Amygdala (tissue), 56 donors: ENCODE measurements at places on chromosomes 1 and 21.

GRCh38 chr21:33950431-33951079 lies 35.0 kb upstream of the ATP5PO start:
- DNase-seq: no peak

- DNase-seq: no peak
These were observed 75.9 kb upstream of the VCAM1 start for GRCh38 chr1:100643471-100644196.

GRCh38 chr1:236515443-236515958 lies 8.3 kb upstream of the LGALS8 start:
- no peak for DNase-seq

GRCh38 chr1:22512873-22513272 lies 50.4 kb upstream of the EPHA8 start:
- no peak for DNase-seq

DNA sequence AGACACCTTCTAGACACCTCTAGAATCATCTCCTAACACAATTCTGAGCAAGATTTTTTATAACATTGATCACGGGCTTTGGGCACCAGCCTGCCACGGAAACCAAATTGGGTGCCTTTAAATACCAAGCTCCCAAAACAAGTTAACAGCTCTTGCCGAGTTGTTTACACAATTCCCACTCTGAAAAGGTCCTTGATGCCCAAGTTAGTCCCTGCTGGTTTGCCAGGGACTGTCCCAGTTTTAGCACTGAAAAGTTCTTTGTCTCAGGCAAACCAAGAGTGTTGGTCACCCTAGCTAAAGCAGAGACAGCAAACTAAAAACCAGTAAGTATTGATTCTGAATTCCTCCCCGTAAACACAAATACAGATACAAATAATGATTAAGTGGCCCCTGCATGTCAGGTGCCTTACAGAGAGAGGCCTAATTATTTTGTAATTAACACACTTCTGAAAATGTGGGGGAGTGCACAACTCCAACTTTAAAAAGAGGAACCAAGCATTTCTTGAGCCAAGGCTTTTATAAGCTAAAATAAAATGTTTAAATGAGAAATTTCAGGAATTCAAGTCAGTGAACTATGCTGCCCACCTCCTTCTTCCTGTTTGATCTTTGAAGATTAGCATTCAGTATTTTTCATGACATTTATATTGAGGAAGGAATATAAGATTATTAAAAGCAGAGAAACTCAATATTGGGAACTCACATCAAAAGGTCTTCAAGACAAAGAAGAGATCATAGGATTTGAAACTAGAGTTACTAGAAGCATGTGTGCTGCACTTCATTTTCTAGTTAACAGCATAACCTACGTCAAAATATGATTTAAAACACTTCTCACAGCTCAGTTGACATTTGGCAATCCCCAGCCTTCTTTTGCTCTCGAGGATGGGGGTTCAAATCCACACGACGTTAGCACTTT lies 9.0 kb upstream of the UBE2U start:
- no peak for DNase-seq

DNA sequence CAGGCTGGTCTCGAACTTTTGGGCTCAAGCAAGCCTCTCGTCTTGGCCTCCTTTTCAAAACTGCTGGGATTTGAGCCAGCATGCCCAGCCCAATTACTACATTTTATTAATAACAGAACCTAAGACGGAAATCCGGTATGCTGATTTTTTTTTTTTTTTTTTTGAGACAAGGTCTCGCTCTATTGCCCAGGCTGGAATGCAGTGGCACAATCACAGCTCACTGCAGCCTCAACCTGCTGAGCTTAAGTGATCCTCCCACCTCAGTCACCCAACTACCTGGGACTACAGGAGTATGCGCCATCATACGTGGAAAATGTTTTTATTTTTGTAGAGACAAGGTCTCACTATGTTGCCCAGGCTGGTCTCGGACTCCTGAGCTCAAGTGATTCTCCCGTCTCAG lies 20.2 kb downstream of the ACBD3 start:
- DNase-seq: no peak

DNA sequence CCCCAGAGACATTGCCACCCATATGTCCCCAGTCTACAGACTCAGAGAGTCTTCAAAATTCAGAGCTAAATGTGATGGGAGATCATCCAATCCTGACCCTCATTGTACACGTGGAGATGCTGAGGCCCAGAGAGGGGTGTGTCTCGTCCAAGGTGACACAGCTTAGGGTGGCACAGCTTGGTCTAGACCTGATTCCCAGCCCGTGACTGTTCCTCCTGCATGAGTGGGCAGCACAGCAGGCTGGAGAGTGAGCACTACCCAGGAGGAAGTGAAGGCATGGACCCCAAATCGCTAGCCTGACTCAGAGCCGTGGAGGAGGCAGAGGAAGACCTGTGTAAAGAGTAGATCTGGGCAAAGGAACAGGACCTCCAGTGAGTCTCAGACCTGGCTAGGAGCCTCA lies 16.4 kb downstream of the S100A7 start:
- no peak for DNase-seq

DNA sequence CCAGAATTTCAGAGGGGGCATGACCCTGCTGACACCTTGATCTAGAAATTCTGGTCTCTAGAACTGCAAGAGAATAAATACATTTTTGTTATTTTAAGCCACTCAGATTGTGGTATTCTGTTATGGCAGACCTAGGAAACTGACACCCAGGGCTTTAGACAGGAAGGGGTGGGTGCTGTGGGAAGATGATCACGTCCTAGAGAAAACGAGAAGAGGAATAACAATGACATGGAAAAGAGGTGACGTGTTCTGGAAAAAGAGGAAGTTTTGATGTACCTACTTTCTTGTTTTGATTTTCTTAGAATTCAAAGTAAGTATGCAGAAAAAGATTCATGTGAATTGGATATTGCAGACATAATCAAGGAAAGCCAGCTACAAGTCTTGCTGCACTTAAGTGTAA lies 232.9 kb upstream of the RUNX1 start:
- no peak for DNase-seq

GRCh38 chr21:43778469-43779335 lies 2.6 kb upstream of the CSTB start:
- no peak for DNase-seq

DNA sequence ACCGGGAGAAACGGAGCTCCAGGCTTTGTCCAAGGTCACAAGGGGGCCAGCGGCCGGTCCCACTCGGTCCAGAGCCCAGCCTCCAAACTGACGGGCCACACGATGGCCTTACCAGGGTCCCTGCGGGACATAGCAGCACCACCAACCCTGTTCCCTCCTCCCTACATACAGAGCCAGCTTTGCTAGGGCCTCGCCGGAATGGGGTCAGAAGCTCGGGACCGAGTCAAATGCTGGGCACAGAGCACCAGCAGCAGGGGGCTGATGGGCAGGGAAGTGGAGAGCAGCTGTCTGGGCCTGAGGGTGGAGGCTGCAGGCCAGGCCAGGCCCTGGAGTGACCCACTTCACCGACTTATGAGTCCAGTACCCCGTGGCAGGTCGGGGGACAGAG lies 14.9 kb upstream of the TTC39A start:
- DNase-seq: no peak

- DNase-seq: no peak
These were observed 53.2 kb downstream of the SPSB1 start for GRCh38 chr1:9345922-9346321.

- no peak for DNase-seq
These were observed 136.2 kb upstream of the SYT6 start for GRCh38 chr1:114289824-114290223.
